ENCODE measurements at places on chromosomes 16 and 17.

GRCh38 chr16:1088295-1089170 lies 7.5 kb downstream of the C1QTNF8 start:
- no peaks in the 10 kb centered on the region for H3K36me3 ChIP-seq
- H3K4me1 ChIP-seq: peaks cover 27% of the 10 kb centered on the region
- no peak overlapping the region for H3K27ac ChIP-seq
- no peak overlapping the region for H3K4me3 ChIP-seq
- DNase-seq: no peak

GRCh38 chr16:27720731-27721530 lies 171.0 kb downstream of the KATNIP start:
- no peaks in the 10 kb centered on the region for H3K27me3 ChIP-seq
- peaks cover 24% of the 10 kb centered on the region for H3K4me1 ChIP-seq
- no peak overlapping the region for H3K4me3 ChIP-seq
- H3K36me3 ChIP-seq: peaks cover 25% of the 10 kb centered on the region

GRCh38 chr17:53560953-53561352 lies 261.8 kb upstream of the KIF2B start:
- no peak for DNase-seq
- H3K4me3 ChIP-seq: no peak overlapping the region
- no peaks in the 10 kb centered on the region for H3K36me3 ChIP-seq
- H3K27me3 ChIP-seq: no peaks in the 10 kb centered on the region

GRCh38 chr17:19996086-19996485 lies 13.1 kb upstream of the SPECC1 start:
- peaks cover 11% of the 10 kb centered on the region for H3K27me3 ChIP-seq
- no peak overlapping the region for H3K27ac ChIP-seq
- H3K36me3 ChIP-seq: no peaks in the 10 kb centered on the region
- H3K4me3 ChIP-seq: no peak overlapping the region
- no peak for DNase-seq
- H3K4me1 ChIP-seq: no peaks in the 10 kb centered on the region

DNA sequence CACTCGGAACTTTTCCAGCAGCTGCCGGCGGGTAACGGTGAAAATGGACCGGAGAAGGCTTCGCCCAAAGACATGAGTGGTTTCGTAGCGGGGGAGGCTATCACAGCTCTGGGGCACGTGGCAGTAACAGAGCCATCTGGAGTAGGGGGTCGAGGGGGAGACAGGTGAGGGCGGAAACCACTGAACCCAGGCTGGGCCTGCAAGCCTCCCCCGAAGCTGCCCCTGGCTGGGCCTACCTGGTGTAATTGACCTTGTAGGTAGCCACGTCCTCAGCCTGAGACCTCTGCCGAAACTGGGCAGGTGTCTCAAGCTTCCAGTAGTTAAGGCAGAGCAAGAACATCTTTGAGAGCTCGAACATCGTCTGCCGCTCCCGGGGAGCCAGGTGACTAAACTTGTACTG lies 1.9 kb downstream of the KAT2A start:
- no peaks in the 10 kb centered on the region for H3K27me3 ChIP-seq
- H3K36me3 ChIP-seq: peaks cover 38% of the 10 kb centered on the region
- no peak overlapping the region for H3K4me3 ChIP-seq
- peaks cover 25% of the 10 kb centered on the region for H3K4me1 ChIP-seq
- H3K27ac ChIP-seq: no peak overlapping the region

All from large intestine (tissue), 12 donors.